ENCODE measurements at places on chromosomes 3 and 15.

DNA sequence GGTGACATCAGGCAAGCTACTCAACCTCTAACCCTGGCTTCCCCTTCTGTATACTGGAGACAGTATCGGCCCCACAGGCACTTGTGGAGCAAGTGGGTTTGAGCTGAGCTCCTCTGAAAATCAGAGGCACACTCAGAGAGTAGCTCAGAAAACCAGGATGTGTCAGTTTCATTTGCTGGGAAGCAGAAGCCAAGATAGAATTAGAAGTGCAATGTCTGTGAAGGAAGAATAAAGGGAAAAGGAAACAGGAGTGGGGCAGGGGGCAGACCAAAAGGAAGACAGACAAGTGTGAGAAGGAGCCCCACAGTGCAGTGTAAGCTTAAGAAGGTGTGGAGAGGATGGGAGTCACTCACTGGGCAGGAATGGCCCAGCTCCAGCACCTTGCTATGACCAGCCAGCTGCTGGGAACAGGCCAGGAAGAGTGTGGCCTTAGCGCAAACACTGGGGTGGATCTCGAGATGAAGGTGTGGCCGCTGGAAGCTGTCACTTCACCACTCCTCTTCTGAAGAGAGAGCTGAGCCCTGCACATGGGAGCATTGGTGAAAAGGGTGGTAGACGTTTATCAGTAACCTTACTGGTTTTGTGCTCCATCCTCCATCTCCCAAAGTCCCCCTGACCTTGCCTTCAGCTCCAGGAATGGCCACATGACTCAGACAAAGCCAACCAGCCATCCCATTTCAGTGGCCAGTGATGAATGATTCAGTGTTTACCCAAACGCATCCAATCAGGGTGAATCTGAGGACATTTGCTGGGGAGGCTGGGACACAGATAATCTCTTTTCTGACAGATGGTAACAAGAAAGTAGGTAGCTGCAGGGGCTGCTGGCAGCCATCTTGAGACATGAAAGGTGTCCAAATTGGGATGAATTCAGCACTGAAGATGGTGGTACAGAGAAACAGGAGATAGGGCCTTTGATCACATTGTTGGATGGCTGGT, 108.4 kb downstream of the SHQ1 start:
- peak; percentile 74 for DNase-seq

DNA sequence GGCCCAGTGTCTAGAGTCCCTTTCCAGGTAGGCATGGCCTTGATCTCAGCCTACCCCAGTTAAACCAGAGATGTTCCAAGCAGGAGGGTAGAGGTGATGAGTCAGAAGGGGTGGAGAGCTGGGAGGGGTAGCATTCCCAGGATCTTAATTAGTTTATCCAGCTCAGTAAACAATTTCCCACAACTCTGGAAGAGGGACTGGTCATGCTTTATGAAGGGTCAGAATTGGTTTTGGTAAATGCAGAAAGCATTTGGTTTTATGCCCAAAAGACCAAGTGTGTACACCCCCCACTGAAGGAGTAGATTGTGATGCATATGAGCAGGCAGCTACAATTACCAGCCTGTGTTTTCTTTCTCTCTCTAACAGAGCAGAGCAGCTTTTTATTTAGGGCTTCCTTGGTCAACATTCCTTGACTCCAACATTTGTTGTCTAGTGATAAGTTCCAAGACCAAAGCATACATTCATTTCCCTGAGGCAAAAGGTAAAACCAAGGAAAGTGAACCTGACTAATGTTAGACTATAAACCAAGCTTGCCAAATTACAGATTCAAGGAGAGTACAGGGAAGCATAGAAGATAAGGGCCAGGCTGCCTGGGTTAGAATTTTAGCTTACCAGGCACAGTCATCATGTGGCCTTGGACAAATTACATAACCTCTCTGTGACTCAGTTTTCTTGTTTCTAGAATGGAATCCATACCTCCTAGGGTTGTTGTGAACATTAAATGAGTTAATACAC, 17.6 kb downstream of the EXOSC7 start:
- peak; percentile 11 for DNase-seq

DNA sequence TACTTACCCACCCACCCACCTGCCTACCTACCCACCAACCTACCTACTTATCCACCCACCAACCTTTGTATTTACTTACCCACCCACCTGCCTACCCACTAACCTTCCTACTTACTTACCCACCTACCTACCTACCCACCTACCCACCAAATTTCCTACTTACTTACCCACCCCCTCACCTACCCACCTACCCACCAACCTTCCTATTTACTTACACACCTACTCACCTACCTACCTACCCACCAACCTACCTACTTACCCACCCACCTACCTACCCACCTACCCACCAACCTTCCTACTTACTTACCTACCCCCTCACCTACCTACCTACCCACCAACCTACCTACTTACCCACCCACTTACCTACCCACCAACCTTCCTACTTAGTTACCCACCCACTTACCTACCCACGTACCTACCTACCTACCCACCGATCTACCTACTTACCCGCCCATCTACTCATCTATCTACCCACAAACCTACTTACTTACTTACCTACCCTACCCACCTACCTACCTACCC, 179.6 kb downstream of the USP13 start:
- DNase-seq, result no peak

DNA sequence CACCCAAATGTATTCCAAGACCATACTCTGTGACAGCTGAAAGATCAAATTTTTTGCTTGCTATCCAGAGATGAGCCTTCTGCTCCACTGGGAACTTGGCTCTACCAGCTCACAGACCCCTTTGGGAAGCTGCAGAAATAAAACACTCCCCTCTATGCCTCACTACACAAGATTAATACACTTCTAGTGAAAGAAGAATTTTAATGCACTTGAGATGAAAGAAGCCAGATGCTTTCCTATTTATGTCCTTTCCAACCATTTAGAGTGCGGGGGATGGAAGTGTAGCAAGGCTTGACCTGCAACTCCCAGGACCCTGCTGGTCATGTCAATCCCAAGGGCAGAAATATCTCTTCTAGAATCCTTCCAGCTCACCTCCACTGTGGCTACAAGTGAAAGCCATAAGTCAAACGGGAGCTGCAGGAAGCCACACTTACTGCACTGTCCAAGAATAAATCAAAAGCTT, 34.7 kb downstream of the ANXA2 start:
- no peak for DNase-seq

- DNase-seq, result no peak
Measured at GRCh38 chr15:57671636-57672035, 34.9 kb upstream of the POLR2M start.

GRCh38 chr15:31211353-31211752, 109.8 kb upstream of the TRPM1 start:
- DNase-seq, result no peak

DNA sequence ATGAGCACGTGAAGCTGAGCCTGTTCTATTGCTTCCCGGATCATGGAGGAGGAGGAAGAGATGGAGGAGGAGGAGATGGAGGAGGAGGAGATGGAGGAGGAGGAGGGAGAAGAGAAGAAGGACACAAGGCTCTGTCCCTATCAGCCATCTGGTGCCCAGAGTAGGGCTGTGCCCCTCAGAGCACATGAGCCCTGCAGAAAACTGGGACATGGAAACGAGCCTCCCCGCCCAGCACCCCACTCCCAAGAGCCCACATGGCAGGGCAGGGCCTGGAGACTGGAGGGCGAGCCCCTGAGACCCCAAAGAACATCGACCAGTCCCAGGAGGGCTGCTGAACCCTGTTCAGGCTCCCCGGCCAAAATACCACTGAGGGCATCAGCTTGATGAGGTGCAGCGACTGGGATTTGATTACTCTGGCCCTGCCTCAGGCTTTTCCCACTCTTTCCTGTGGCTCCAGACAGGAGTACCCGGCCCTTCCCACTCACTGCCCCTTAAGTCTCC, 285.6 kb downstream of the UACA start:
- DNase-seq, result no peak

GRCh38 chr3:98985431-98985830, 83.9 kb upstream of the DCBLD2 start:
- DNase-seq, result no peak

DNA sequence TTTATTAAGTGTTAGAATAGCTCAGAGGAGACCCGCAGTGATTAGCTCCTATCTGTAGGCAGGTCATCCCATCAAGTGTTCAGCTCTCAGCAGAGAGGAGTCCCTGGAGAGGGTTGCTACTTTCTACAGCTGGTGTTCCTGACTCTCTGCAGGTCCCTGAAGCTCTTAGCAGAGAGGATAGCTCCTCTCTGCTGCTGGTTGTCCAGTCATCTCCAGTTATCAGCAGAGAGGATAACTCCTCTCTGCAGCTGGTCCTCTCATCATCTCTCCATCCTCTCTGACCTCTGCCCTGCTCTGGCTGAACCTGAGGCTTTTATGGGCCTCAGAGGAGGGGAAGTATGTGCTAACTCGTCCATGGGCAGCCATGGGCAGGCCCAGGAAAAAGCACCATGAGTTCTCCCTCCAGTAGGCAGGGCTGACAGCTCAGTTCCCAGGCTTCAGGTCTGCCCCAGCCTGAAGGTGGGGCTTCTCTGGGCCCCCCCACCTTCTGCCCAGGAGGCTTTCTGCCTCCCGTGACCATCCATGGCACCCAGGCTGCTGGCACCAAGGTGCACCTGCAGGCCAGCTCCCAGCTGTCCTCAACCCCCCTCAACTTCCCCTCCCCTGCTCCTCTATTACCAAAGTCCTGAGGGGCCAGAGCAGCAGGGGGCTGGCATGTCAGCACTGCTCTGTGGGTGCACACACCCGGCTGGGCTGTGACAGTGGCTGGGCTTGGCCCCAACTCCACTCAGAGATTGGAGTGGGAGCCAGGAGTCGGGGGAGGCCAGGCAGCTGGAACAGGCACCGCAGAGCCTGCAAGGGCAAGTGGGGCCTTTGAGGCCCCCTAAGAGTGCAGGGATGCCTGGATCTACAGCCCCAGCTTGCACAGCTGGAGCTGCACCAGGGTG, 98.9 kb upstream of the FRMD4B start:
- DNase-seq, result no peak

GRCh38 chr3:186960347-186960746, 30.0 kb downstream of the ST6GAL1 start:
- DNase-seq, result no peak

- no peak for DNase-seq
Measured at GRCh38 chr15:81297603-81298575, 26.1 kb downstream of the STARD5 start.

DNA sequence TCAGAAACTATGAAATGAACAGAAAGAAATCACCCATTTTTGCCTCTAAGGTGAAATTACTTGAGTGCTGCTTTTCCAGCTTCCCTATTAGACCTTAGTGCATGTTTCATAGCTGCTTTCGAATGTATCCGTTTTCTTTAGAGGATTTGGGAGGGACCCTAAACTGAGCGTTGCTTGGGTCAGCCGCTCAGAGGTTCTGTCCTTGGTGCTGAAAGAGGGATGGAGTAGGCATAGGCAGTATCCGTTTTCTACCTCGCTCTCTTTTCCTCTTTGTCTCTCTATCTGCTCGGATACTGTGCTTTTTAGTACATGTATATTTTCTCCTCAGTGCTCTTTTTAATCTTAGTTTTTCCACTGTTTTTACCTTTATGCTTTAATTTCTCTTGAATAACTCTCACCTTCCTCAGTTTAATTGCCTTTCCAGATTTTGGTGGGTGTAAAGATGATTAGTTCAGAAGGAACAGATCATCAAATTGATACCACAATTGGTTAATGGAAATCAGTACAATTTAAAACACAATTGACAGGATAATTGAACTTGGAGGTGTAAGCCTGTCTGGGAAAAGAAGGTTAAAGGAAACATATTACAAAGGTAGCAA, at the start of gene DRD3:
DRD3 (minus strand) TSS at position 283 of the 599 bp plus-strand sequence. CDS start 7,060 bp downstream, outside the sequence.
- DNase-seq, result no peak

DNA sequence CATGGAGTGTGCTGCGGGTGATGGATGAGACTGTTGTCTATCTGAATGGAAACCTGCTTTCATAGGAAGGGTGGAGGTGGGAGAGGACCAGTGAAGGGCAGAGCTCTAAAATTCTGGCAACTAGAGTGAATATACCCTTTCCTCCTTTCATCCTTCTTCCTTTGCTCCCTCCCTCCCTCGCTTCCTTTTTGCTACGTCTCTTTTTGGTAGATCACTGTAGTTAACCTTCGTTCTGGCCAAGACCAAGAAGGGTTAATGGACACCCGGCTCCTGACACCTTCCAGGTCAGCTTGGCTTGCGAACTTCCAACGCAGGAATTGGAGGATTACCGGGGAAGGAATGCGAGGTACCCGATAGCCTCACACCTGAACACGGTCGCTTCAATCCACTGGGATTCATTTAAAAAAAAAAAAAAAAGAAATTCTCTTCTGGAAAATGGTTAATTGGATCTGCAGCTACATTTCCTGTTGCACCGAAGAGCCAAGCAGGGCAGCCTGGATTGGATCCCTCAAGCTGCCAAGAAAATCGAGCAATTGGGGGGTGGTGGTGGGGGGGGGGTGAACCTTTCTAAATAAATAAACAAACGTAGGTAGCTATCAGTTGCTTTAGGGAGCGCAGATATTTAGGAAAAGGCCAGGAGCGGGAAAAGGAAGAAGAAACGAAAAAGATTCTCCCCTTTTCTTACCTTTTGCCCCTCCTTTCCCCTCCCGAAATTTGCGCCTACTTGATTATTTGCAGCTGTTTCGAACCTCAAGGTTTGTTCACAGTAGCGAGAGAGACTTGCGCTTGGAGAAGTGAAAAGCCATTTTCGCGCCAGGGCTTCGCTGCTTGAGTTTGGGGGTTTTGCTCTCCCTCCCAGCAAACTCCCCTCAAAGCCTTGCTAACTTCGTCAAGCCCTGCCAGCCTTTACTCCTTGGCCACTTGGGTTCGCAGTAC, 9.5 kb upstream of the NR2F2 start:
- DNase-seq, result no peak

DNA sequence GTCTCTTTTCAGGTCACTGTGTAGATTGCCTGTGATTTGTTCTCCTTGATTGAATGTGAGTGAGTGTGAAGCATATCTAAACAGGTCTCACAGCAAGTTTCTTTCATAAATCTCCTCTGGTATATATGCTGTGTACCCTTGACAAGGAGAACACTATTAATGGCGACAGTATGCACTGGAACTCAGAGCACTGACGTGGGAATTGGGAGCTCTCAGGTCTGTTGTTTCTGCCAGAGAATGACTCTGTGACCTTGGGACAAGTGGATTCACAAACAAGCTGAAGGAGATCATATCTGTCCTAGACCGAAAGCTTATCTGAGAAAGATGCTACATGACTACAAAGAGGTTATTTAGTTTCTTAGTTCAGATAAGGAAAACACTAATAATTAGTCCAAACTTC, 326.3 kb upstream of the TPRG1 start:
- no peak for DNase-seq

DNA sequence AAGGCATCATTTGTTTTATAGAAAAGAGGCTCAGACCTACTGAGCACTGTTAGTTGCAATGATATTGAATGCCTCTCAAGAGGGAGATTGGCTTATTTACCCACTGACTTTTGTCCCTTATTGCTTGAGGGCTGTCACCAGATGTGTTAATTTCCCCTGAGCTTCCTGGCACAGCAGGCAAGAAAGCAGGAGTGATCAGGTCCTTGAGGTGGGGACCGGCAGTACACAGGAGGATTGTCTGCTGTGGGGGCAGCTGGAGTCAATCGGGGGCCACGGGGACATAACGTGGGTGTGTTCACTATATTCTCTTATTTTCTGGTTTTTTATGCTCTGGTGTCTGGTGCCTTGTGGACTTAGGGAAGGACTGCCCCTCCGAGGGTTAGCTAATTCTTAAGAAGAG, 44.6 kb downstream of the GASK1A start:
- no peak for DNase-seq

GRCh38 chr15:51288143-51289065, 50.0 kb downstream of the CYP19A1 start:
- DNase-seq, result no peak
